ENCODE measurements at places on chromosomes 11 and 22. TPM values are rescaled to one million over a fixed set of nuclear protein-coding genes. Genes with fewer than 3 reads are reported as not detected.

The OR51I1 gene
- not detected for total RNA-seq

The FAM83F gene
- total RNA-seq, result 19.6 TPM

The NEFH gene
- 5.8 TPM for total RNA-seq

The HORMAD2 gene
- total RNA-seq, result not detected

The CPT1A gene
- total RNA-seq, result 6.1 TPM

The C22orf15 gene
- 0.81 TPM for total RNA-seq

The ZNF280A gene
- 0.13 TPM for total RNA-seq

The ZBTB16 gene
- not detected for total RNA-seq

The CYB5R2 gene
- 44.5 TPM for total RNA-seq

The A4GALT gene
- 3.4 TPM for total RNA-seq

The GRM5 gene
- not detected for total RNA-seq

The ZNF214 gene
- total RNA-seq, result 5.0 TPM

The HOATZ gene
- total RNA-seq, result not detected

The RIC3 gene
- 23.7 TPM for total RNA-seq

The P2RY2 gene
- 0.35 TPM for total RNA-seq

The BDNF gene
- 2.7 TPM for total RNA-seq

The PRDM10 gene
- 7.7 TPM for total RNA-seq

The NUDT22 gene
- 45.8 TPM for total RNA-seq

The ENTHD1 gene
- total RNA-seq, result not detected

The HPX gene
- 1.0 TPM for total RNA-seq

The C22orf42 gene
- total RNA-seq, result not detected

The MMP11 gene
- 4.9 TPM for total RNA-seq

The RAB39A gene
- 9.2 TPM for total RNA-seq

The OR52K2 gene
- total RNA-seq, result not detected

The BEST1 gene
- total RNA-seq, result 0.24 TPM

The FGF4 gene
- 0.59 TPM for total RNA-seq

The GUCY1A2 gene
- total RNA-seq, result 0.55 TPM

The ADAMTS8 gene
- total RNA-seq, result 5.0 TPM

The PIWIL4 gene
- not detected for total RNA-seq

The PIH1D2 gene
- total RNA-seq, result 1.4 TPM

The CYP2D6 gene
- 2.3 TPM for total RNA-seq

The TRABD gene
- total RNA-seq, result 47.8 TPM

The NXPE2 gene
- not detected for total RNA-seq

The ARHGAP42 gene
- total RNA-seq, result 35.5 TPM

The SUSD2 gene
- 3.8 TPM for total RNA-seq

The CSKMT gene
- total RNA-seq, result 51.5 TPM

The SLC17A6 gene
- total RNA-seq, result not detected

The C11orf52 gene
- total RNA-seq, result 4.0 TPM

The C11orf58 gene
- total RNA-seq, result 169 TPM

The KRTAP5-7 gene
- not detected for total RNA-seq

The CDC42EP1 gene
- total RNA-seq, result 23.0 TPM

The KCNJ11 gene
- 2.3 TPM for total RNA-seq

The GGTLC2 gene
- total RNA-seq, result not detected

The APOA5 gene
- 0.11 TPM for total RNA-seq

The ACTN3 gene
- total RNA-seq, result 45.7 TPM

The THYN1 gene
- total RNA-seq, result 101 TPM

The PRG3 gene
- total RNA-seq, result not detected

The VPS37C gene
- 19.0 TPM for total RNA-seq

The OR8G5 gene
- total RNA-seq, result not detected

The FGF3 gene
- not detected for total RNA-seq

The RFPL2 gene
- not detected for total RNA-seq

The SESN3 gene
- total RNA-seq, result 36.8 TPM
